Activated CD4-positive, alpha-beta T cell treated with anti-CD3 and anti-CD28 coated beads, Interleukin-2, amount 50 U/mL, for 4 hours (primary cell): ENCODE measurements at places on chromosomes 4 and X.
A peak's percentile ranks its signal among the peaks of the same experiment; 100 is the strongest.

GRCh38 chr4:16031546-16032395, 52.1 kb downstream of the PROM1 start:
- DNase-seq = no peak

DNA sequence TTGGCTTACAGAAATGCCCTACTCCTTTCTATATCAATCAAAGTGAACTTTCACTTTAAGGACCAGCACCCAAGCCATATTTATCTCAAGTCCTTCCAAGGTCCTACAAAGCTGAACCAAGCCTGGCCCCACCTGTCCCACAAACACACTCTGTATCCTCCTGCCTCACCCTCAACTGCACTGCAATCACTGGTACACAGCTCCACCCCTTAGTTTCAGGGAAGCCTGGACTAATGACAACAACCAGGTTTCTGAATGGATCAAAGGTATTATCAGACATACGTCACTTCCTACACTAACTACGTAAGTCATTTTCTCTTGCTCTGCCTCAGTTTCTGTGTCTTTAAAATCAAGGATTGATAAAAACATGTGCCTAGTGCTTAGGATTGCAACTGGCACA, 205.6 kb upstream of the HS3ST1 start:
- no peak for DNase-seq

- no peak for DNase-seq
These were observed 626 bp downstream of the JADE3 start for GRCh38 chrX:46912603-46913491.

GRCh38 chrX:12954981-12955380, 19.9 kb upstream of the TMSB4X start:
- no peak for DNase-seq

DNA sequence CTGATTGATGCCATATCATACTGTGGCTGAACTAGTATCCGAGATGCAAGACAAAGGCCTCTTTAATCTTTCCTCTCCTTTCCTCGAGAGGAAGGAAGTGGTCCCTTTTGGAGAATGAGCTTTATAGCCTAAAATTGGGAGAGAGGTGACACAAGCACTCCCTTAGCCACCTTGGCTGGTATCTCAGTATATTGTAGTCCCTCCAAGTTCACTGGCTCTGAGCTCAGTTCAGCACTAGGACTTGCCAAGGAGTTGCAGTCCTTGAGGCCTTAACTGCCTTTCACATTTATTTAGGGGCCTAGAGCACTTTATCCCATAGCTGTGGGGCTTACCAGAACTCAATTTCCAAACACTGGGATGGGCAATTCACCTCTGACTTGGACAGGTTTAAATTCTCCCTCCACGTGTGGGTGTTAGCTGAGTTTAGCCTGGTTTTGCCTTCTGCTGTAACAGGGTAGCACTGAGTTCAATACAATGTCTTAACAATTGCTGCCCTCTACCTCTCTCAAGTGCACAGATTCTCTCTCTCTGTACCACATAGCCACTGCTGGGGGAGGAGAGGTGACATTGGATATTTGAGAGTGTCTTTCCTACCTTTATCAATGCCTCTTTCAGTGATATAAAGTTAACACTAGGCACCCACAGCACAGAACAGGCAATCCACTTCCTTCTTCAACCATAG, 216.4 kb downstream of the TECRL start:
- DNase-seq = no peak

DNA sequence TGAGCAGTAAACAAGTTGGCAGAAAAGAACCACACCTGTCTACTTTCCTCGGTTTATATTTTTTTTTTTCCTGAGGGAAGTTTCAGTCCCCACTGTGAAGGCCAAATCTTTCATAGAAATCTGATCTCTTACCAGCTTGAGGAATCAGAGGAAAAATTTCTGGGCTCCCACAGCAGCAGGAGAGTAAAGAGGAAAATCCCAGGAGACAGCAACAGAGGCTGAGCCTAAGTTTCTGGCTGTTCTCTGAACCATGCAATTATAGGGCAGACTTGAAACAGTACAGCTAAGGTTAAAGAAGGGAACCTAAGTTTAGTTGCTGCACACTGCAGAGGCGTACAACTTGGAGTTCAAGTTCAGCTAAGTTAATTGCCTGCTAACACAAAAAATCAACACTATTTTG, 1090.9 kb upstream of the INTU start:
- DNase-seq = no peak

- DNase-seq = no peak
These were observed 911.2 kb downstream of the FSTL5 start for GRCh38 chr4:161252520-161253141.

DNA sequence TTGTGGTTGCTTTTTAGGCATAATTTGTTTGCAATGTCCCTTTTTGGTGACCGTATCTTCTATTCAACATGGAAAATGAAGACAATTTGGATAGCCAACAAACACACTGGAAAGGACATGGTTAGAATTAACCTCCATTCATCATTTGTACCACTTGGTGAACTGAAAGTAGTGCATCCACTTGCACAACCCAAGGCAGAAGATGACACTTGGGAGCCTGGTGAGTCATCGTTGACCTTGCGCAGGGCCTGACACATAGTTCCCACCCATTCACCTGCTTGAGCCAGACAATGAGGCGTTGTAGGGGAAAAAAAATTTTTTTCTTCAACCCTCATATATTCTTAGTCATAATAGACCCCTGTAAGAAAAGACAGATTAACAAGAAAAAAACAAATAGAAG, 32.4 kb downstream of the EGF start:
- DNase-seq = no peak

GRCh38 chr4:128863312-128864075, 54.0 kb downstream of the JADE1 start:
- peak; percentile 61 for DNase-seq

GRCh38 chr4:98261405-98262291, 464 bp downstream of the RAP1GDS1 start:
- DNase-seq = peak; percentile 13

DNA sequence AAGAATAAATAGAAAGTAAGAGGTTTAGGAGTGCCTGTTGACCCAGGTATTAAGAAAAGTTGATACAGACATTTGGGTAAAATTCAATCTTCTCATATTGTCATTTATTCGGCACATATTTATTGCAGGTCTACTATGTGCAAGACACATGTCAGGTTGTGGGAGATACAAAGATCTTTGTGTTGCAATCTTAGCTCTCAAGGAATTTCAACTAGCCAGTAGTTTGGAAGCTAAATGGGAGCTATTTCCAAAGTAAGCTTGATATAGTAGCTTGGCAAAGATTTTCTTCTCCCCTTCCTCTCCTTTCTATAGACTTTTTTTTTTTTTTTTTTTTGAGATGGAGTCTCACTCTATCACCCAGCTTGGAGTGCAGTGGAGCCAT, 122.9 kb downstream of the SYNPO2 start:
- no peak for DNase-seq

DNA sequence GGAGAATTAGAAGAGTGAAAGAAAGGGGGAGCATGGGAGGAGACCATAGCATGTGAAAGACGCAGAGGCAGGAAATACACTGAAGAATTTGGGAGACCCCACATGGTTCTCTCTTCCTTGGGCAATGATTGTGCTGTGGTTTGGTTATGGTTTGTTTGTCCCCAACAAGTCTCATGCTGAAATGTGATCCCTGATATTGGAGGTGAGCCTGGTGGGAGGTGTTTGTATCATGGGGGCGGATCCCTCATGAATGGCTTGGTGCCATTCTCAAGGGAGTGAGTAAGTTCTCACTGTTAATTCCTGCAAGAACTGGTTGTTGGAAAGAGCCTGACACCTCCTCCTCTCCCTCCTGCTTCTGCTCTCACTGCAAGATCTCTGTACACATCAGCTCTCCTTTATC, 78.6 kb upstream of the RAI2 start:
- DNase-seq = no peak

GRCh38 chrX:140053846-140054245, 88.5 kb upstream of the CXorf66 start:
- DNase-seq = no peak

DNA sequence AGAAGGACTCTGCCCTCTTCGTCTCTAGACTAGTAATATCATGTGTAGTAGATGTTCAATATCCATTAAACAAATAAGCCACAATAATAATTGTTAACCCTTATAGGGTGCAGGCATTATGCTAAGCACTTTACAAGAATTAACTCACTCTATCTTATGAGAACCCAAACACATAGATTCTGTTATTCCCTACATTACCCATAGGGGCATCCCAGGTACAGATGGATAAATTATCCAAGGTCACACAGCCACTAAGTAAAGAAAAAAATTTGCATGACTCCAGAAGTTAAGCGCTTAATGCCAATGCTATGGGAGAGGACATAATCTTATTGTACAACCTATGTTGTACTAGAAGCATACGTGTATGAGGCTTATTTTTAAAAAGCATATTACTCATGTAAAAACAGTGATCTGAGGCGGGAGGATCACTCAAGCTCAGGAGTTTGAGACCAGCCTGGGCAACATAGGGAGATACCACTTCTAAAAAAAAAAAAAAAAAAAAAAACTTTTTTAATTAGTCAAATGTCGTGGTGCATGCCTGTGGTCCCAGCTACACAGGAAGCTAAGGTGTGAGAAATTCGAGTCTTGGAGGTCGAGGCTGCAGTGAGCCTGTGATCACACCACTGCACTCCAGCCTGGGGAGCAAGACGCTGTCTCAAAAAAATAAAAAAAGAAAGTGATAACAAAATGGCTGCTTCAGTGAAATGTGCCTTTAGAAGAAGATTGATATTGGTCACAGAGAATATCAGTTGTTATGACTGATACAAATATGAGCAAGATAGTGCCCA, 13.6 kb downstream of the LDB2 start:
- DNase-seq = no peak

- DNase-seq = no peak
These were observed 47.3 kb downstream of the SLIT2 start for GRCh38 chr4:20298986-20299385.
